ENCODE measurements at places on chromosomes 3 and 15. TPM values are rescaled to one million over a fixed set of nuclear protein-coding genes. Genes with fewer than 3 reads are reported as not detected.
A peak's percentile ranks its signal among the peaks of the same experiment; 100 is the strongest.

DNA sequence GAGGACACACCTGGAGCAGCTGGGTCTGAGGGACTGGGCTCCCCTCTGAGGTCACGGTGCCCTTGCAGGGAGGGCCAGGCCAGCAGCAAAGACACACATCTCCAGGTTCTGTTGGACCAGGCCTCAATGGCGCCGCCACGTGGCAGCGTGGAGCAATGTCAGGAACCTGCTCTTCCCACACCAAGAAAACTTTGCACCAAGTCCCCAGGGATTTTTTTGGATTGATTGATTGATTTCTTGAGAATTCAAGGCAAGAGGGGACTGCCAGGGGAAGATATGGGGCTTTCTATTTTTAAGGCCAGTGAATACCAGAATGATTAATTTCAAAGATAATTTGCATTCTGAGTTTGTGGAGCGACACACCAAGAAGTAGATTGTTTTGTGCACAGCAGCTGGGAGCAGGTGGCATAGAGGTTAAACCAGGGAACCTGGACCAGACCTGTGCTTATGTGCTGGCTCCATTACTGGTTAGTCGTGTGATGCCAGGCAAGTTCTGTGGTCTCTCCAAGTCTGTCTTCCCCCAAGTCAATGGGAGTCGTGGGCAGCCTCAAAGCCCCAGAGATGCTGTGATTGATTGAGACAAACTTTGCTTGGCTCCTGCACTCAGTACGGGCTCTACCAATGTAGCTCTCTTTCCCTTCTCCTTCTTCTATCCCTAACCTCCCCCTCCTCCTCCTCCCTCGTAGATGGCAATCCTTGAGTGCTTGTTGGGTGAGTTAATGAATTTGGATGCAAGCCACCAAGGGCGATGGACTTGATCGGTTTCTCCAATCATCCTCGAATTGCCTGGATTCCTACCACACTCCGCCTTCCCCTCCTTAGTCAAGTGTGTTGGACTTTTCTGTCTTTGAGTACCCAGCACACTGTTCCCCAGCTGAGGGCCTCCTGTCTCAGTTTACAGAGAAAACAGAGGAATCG, 96.2 kb upstream of the TRPM1 start:
- no peak for DNase-seq

AMT gene
- 9.3 TPM for total RNA-seq

- DNase-seq: no peak
Observed at GRCh38 chr3:187709155-187709554, 6.8 kb upstream of the RTP2 start.

TLR9 gene
- 0.19 TPM for total RNA-seq

- no peak for DNase-seq
Observed at GRCh38 chr15:74821091-74821789, 5.2 kb upstream of the CPLX3 start.

DNA sequence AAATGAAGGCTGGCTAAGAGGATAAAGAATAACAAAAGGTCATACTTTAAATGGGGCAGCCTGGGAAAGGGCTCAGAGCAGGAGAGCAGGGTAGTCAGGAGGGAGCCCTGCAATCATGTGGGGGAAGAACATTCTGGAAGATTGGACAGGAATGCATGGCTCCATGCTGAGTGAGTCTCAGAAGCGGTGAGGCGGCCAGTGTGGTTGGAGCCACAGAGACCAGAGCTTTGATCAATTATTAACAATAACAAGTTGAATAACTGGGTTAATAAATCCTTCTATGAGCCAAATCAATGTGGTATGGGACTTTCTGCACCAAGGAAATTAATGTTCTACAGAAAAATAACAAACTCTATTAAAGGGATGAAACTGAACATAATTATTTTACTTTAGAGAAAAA, 57.9 kb upstream of the DCUN1D1 start:
- no peak for DNase-seq

PLSCR4 gene
- 14.2 TPM for total RNA-seq

- no peak for DNase-seq
Observed at GRCh38 chr15:77475001-77475400, 54.3 kb downstream of the HMG20A start.

GRCh38 chr3:70064194-70064779, 64.8 kb downstream of the SAMMSON start:
- DNase-seq: peak; percentile 22

DNA sequence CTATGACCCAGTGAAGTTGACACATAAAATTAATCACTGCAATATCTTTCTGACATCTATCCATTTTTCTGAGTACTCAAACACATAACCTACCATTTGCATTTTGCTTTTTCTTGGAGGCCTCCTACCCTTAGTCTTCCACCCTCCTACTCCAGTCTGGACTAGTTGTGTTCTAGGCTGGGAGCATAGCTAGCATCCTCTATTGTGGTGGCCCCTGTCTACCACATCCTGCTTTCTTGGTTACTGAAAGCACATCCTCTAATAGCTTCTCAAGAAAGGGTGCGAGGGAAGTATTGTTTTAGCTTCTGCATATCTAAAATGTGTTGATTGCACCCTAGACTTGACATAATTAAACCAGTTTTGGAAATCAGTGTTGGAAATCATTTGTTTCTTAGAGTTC, 176.5 kb downstream of the THSD4 start:
- DNase-seq: no peak

- no peak for DNase-seq
Observed at GRCh38 chr3:195908694-195909581, 587 bp upstream of the TNK2 start.

ITIH4 gene
- 2.6 TPM for total RNA-seq

DNA sequence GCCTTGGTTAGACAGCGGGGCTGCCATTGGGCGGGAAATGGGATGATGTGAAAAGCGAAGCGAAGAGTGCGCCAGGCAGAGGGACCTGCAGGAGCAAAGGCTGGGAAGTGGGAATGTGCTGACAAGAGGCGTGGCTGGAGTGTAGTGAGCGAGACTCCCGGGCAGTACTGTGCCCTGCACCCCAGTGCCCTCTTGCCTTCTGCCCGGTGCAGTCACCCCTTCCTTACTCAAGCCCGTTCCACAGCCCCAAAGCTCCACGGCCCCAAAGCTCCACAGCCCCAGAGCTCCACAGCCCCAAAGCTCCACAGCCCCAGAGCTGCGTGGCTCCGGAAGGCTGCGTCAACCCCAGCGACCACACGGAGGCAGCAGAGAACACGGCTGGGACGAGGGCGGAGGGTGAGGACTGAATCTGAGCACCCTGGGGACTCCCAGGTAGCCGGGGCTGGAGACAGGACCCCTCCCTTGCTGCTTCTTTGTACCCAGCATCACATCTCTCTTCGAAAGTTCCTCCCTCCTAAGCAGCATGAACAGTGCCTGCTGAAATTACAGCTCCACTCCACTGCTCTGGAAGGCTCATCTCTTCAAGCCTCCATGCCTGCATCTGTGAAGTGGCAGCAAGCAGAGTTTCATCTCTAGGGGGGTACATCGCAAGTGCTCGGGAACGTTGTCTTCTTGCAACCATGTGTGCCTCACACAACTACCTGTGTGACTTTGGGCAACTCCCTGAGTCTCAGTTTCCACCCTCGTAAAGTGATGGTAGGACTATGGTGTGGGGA, 108.9 kb downstream of the FBLN2 start:
- DNase-seq: no peak

GRCh38 chr15:95210436-95210981, 979.1 kb downstream of the MCTP2 start:
- no peak for DNase-seq

STOML1 gene
- total RNA-seq: 24.2 TPM

GOLGA8H gene
- total RNA-seq: 0.49 TPM

DNA sequence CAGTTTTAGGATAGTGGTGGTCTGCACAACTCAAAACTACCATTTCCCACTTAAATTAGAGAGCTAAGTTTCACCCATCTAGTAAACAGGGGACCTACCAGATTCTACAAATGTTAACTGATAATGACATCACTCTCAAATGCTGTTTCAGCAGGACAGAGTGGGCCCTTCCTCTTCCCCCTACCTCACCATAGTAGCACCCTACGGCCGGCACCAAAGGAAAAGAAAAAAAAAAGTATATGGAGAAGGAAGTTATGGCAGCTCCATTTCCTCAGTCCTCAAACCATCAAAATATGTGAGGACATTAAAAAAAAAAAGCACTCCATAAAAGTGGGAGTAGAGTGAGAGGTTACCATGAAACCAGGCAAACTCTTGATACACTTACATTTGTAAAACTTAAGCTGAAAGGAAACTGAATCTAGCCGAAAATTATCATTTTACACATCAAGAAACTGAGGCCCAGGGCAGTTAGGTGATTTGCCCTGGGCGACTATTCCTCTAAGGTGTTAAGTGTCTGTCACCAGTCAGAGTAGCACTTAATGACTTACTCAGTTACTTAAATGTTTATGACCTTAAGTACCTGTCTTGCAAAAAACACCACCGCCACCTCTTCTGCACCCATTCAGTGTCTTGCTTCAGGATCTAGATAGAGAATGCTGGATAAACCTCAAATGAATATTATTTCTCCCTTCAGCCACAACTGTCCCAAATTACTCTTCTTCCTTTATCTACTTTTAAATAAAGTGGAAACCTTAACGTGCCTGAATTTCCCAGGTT, 2.7 kb downstream of the MSL2 start:
- DNase-seq: no peak

GRCh38 chr3:72633534-72633933, 214.7 kb downstream of the SHQ1 start:
- DNase-seq: no peak

SGO1 gene
- total RNA-seq: 2.2 TPM

GRCh38 chr3:142633073-142633472, 36.9 kb downstream of the PLS1 start:
- DNase-seq: no peak

- no peak for DNase-seq
Observed at GRCh38 chr3:77319711-77320110, 279.8 kb downstream of the ROBO2 start.

PBRM1 gene
- total RNA-seq: 51.6 TPM

DNA sequence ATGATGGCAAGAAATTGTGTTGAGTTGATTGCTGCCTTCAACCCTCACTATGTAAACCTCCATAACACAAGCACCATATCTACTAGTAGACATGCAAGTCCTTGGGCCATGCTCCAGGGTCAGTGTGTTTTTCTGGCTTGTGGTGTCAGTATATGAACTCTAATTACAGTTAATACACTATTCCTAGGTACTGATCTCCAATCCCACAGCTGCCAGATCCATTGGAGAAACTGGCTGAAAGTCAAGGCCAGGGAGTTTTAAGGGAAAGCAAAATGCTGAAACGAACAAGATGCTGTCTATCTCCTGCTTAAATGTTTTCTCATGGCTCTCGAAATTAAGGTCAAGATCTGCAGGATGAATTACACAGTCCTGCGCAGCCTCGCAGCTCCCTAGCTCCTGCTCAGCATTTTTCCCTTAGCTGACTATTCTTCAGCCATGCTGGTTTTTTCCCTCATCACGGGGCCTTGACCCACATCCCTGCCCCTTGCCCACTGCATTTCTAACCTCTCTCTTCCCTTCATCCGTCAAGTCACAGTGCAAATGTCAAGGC, 425.0 kb upstream of the ADAMTS9 start:
- no peak for DNase-seq

TTLL13 gene
- total RNA-seq: not detected

DNA sequence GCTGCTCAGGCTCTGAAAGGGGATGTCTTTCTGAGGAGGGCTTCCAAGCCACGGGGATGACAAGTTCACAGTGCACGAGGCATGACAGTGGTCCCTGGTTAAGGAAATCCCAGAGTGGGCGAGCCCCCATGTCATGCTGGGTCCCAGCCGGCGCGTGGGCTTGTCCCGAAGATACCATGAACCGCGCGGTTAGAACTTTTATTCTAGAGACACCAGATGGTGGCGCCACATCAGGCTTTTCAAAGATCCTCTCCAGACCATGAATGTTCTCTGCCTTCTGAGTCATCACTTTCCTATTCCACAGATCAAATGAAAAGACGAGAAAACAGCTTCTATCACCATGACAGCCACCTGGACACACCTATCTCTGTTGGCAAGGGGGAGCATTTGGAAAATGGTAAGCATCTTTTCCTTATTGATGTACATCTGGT, 227.8 kb upstream of the LYSMD4 start:
- DNase-seq: peak; percentile 85

ILDR1 gene
- 1.8 TPM for total RNA-seq

DNA sequence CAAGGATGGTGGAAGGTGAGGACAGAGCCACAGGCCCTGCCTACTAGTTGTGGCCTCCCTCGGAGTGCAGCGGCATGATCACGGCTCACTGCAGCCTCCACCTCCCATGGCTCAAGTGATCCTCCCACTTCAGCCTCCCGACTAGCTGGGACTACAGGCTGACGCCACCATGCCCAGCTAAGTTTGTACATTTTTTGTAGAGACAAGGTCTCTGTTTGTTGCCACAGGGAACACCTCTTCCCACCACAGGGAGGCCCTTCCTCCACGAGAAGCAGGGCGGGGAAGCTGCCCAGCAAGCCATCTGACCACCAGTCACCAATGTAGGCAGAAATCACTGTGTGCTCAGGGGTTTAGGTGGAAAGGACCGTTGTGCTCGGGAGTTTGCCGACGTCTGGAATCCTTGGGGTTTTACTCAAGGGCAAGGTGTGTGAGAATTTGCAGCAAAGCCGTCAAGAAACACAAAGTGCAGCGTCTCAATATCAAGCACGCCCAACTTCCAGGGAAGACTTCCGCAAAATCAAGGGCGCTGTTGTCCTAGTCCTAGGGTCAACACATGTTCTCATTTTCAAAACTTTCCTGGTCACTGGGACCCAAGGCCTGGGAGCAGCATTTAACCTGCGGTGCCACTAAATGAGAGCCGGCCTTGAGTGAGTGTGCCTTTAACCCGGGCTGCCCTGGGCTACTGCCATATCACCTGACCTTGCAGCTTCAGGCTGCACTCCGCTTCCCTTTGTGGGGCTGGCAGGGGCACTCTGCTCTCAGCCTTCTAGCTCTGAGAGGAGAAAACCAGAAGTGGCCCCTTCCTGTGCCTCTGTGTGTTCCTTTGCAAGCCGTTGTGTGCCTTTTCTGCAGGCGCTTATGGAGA, 65.7 kb downstream of the SLC12A8 start:
- DNase-seq: no peak

SLITRK3 gene
- total RNA-seq: not detected

- DNase-seq: no peak
Observed at GRCh38 chr3:141323936-141324704, 44.2 kb upstream of the ZBTB38 start.

DNA sequence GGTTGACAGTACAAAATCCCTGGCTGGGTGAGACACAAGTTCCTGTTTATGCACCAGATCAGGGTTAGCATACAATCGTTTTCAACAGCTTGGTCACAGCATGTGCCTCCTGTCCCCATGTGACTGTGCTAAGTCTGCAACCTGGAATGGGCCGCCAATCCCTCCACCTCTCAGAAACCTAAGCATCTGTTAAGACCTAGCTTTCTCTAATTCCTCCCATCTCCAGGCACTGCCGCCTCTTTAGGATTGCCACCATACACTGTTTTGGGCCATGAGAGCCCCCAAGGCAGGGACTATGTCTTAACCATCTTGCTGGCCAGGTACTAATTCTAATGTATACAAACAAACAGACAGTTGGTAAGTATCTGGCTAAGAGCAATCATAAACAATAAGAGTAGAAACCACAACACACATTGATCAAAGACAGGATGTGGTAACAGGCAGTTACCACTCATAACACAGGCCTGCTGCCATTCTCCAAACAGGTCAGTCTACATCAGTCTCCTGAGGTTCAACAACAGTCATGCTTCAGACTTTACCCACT, 25.6 kb downstream of the SEC22C start:
- no peak for DNase-seq

All from lower leg skin (tissue), 4 donors.